Suppressor macrophage treated with lipopolysaccharide for 1 hour (primary cell): ENCODE measurements at places on chromosomes 1 and 21.

DNA sequence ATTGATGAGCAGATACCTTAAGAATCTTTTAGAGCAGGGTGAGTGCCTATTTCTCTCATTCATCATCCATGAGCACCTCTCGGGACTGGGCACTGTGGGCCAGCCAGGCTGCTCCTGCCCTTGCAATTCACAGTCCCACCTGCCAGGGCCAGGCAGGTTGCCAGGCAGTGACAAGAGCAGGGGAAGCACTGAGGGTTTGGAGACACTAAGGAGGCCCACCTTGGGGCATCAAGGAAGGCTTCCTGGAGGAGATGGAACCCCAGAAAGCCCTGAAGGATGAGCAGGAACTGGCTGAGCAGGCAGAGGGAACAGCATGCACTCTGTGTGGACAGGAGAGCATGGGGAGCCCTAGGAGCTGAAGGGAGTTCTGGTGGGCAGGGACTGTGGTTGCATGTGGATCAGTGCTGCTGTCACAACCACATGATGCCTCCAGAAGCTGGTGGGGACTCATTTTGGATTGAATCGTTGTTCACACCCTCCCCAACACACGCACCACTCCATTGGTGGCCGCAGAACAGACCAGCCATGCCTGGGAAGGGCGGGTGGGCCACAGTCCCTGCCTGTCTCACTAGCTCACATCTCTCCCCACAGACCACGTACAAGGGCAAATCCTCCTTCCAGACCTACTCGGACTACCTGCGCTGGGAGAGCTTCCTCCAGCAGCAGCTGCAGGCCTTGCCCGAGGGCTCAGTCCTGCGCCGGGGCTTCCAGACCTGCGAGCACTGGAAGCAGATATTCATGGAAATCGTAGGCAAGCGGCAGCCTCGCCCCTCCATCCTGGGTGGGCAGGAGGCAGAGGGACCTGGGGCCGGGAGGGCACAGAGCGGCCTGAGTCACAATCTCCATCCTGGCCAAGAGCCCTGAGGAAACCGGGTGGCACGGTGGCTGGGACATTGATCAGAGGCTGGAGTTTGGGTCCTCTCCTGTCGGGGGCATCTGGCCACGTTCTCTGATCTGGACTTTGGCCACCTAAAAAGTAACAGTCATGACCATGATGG, 55.1 kb downstream of the DISP3 start:
- DNase-seq: no peak

DNA sequence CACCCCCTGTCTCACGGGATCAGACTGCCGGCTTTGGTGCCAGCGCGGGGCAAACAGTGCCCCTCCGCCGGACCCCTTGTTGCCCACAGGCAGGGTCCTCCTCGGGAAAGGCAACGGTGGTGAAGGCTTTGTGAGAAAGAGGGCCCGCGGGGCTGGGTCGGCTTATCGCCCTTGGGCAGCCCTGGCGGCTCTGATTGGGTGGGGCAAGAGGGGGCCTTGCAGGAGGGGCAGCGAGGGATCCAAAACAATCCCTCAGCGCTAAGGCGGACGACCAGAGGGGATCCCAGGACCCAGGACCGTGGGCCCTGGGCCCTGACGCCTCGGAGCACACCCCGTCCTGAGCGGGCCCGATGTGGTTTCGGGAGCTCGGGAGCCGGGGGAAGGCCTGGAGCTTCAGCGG, 3.9 kb upstream of the ZNF678 start:
- DNase-seq: no peak

- no peak for DNase-seq
Observed at GRCh38 chr21:25513810-25514209, 93.5 kb downstream of the MRPL39 start.

- no peak for DNase-seq
Observed at GRCh38 chr1:24022581-24023361, 42.6 kb upstream of the SRSF10 start.

- DNase-seq: no peak
Observed at GRCh38 chr1:79478160-79478559, 471.6 kb upstream of the ADGRL4 start.
